Hindlimb muscle (tissue), 1 donor: ENCODE measurements at places on chromosomes 16 and 17.
A peak's percentile ranks its signal among the peaks of the same experiment; 100 is the strongest.

DNA sequence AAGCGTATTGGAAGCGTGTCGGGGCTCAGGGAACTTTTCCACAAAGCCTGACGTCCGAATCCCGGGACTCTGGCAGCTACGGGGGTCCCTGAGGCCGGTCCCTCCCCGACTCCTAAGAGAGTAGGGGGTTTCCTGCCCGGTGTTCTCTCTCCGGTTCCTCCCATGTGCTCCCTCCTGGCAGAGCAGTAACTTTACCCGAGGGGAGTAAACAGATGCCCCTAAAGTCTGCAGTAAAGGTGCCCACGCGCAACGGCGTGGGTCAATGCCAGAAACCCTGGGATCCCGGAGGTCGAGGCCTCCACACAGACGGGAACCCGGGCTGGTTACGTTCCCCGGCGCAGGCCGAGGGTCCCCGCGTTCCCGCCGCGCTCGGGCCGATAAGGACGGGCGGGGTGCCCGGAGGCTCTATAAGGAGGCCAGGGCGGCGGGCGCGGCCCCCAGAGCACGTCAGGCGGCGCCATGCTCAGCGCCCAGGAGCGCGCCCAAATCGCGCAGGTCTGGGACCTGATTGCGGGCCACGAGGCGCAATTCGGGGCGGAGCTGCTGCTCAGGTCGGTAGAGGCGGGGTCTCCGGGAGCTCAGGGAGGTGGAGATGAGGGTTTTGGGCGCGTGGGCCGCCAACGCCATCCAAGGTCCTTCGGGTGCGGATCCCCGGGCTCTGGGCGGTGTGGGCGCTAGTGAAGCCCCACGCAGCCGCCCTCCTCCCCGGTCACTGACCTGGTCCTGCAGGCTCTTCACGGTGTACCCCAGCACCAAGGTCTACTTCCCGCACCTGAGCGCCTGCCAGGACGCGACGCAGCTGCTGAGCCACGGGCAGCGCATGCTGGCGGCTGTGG, at the start of gene HBM:
Gene HBM, plus strand, starts transcription at position 440 of the 836 bp plus-strand sequence. Its CDS starts 20 bp downstream, at position 460.
- no peak for DNase-seq

DNA sequence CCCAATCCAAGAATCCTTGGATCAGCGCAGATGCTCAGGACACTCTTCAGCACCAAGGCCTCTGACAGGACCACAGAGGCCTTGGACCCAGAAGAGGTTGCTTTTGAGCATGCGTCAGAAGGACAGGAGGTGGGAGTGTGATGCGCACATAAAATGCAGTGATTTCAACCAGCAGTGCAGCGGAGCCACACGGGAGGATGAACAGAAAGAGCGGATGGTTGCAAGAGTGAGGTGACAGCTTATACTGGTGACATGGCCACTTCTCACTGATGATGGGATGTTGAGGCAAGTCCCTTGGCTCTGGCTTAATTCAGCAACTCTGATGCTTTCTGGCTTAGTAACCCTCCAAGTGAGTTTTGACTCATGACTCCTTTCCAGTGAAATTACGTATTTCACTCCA, 25.2 kb upstream of the ERN1 start:
- DNase-seq = no peak

- peak; percentile 17 for DNase-seq
These were observed 33.9 kb downstream of the CMTM4 start for GRCh38 chr16:66662445-66663194.

- no peak for DNase-seq
These were observed 12.6 kb downstream of the GRB7 start for GRCh38 chr17:39750131-39751015.

GRCh38 chr17:17455173-17455572, 21.6 kb upstream of the MED9 start:
- no peak for DNase-seq

DNA sequence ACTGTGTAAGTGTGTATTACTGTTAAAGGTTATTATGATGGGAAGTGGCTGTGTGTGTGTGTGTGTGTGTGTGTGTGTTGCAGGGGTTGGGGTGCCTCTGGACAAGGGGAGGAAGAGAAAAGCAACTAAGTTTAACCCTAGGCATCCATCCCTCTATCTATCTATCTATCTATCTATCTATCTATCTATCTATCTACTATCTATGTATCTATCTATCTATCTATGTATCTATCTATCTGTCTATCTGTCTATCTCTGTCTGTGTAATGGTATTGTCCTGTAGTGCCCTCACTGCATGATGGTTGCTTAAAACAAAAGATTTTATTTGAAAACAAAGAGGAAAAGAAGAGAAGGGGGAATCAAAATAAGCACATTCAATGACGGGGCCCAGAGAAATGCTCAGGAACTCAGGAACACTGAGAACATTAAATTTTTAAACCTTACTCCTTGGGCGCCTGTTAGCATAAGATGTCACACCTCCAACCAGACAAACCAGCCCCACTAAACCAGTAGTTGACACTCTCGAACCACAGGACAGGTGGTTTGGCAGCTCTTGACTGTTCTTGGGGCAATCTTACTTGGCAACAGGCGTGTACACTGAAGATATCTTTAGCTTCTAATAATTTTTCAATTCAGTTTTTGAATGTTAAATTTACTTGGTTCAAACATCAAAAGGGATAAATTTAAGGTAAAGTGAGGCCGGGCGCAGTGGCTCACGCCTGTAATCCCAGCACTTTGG, 5.1 kb upstream of the RPL26 start:
- no peak for DNase-seq

- DNase-seq = no peak
These were observed 69.2 kb downstream of the C16orf78 start for GRCh38 chr16:49442805-49443204.

DNA sequence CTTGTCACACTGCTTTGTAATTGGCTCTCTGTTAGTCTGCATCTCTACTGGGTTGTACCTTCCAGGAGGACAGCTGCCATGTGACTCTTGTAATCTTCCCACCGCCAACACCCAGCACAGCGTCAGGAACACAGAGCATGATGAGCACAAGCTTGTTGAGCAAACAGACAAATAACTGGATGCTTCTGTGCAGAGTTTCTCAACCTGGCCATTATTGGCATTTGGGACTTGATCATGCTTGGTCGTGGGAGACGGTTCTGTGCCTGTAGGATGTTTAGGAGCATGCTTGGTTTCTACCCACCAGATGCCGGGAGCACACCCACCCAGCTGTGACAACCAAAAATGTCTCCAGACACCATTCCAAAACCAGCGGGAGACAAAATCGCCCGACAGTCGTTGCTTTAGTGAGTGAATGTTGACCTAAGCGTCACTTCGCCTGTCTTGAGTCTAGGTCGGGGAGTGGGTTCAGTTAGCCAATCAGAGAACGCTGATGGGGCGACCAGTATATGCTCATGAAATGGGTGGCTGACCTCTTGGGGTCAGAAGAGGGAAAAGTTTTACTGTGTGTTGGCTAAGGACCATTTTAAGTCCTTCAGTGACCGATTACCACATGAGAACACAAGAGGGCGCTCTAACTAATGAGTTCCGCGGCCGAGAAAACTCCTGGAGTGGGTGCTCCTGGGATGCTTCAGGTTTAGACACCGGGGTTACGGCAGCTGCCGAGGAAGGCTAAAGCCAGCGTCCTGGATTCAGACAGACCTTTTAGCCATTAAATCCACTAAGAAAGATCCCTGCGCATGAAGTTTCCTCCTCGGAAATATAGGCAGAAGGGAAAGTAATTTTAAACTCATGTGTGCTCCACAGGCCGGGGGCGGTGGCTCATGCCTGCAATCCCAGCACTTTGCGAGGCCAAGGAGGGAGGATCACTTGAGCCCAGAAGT, 57.8 kb upstream of the TEX2 start:
- peak; percentile 63 for DNase-seq

GRCh38 chr16:77833921-77834634, 45.7 kb downstream of the VAT1L start:
- no peak for DNase-seq

- no peak for DNase-seq
These were observed 455.9 kb upstream of the HSBP1 start for GRCh38 chr16:83351846-83352245.

GRCh38 chr17:56478836-56479447, 114.6 kb upstream of the NOG start:
- DNase-seq = no peak

- no peak for DNase-seq
These were observed 45.4 kb downstream of the SEC14L1 start for GRCh38 chr17:77186141-77186604.

DNA sequence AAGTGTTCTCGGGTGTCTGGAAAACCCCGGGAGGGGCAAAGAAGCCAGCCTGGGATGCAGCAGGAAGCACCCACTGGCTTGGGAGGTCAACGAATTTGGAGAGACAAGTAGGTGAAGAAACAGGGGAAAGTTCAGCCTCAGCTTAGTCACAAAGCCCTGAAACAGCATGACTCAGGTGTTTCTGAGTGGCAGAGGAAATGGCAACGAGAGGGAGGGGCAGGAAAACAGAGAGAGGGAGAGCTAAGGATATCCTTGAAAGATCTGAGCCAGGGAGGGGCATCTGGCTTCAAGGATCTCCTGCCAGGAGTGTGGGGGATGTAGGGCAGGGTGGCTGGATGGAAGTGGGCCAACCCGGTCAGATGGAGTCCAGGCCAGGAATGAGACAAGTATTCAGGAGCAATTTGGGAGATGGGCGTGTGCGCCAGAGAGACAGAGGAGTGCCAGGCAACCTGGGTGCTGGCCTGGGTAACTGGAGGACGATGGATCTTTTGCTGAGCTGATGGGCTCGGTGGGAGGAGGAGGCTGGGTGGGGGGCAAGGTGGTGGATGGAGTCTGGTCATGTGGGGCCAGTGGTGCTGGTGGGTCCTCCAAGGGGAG, 27.2 kb downstream of the ABCC3 start:
- DNase-seq = no peak

DNA sequence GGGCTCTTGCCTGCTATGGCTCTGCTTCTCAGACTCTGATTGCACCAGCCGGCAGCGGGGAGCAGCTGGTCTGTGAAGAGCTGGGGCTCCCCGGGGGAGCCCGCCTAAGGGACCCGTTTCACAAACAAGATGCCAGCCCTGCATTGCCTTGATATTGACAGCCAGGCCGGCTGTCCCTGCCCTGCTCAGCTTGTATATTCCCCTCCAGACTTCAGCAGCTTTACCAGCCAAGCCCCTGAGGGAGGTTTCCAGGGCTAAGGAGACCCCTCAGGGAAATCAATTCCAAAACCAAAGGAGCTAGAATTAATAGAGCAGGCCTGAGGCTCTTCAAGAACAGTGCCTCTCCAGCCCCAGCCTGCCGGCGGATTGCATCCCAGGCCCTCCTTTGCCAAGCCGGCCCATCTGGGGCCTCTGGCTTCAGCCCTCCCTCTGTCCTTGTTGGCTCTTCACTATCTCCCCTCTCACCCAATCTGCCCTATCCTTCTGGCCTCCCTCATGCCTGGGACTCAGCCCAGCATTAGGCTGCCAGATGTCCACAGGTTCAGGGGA, 5.7 kb downstream of the CALB2 start:
- DNase-seq = no peak

- no peak for DNase-seq
These were observed 230.6 kb downstream of the FOXL1 start for GRCh38 chr16:86808863-86809444.

DNA sequence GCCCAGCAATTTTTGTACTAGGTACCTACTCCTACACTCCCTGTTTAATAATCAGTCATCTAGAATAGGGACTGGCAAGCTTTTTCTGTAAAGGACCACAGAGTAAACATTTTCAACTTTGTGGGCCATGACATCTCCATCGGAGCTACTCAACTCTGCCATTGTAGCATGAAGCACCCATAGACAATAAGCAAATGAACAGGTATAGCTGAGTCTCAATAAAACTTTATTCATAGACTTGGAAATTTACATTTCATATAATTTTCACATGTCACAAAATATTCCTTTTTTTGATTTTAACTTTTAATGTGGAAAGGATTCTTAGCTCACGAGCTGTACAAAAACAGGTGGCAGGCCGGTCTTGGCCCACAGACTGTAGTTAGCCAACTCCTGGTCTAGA, 345.8 kb downstream of the SOX9 start:
- no peak for DNase-seq

GRCh38 chr16:83989300-83989699, 21.3 kb downstream of the NECAB2 start:
- DNase-seq = no peak
